ENCODE measurements at places on chromosomes 7 and 10. TPM values are rescaled to one million over a fixed set of nuclear protein-coding genes. Genes with fewer than 3 reads are reported as not detected.

GBF1 gene
- 34.9 TPM for total RNA-seq

AOAH gene
- 9.4 TPM for total RNA-seq

GRCh38 chr10:123502983-123503382 is 163.2 kb upstream of the GPR26 start:
- no peak for DNase-seq

CRHR2 gene
- total RNA-seq, result 0.19 TPM

- DNase-seq, result no peak
These were observed 1285.2 kb downstream of the GATA3 start for GRCh38 chr10:9339716-9340115.

OPN1SW gene
- not detected for total RNA-seq

GRCh38 chr7:8263048-8263447 is 1.1 kb upstream of the ICA1 start:
- DNase-seq, result no peak

NPSR1 gene
- total RNA-seq, result not detected

- no peak for DNase-seq
These were observed 131.4 kb downstream of the PRPF18 start for GRCh38 chr10:13717936-13718772.

GRCh38 chr7:101861218-101861775 is 43.9 kb downstream of the CUX1 start:
- no peak for DNase-seq

GRCh38 chr7:29989257-29989995 is at the start of gene SCRN1:
SCRN1 (minus strand) TSS chr7:29989801; CDS start chr7:29969067, 20,734 bp downstream.
- no peak for DNase-seq

SPAG6 gene
- total RNA-seq, result 0.51 TPM

PDCD11 gene
- 32.2 TPM for total RNA-seq

SDK1 gene
- 7.5 TPM for total RNA-seq

GRCh38 chr10:267705-268104 is 132.4 kb downstream of the ZMYND11 start:
- DNase-seq, result no peak

UBE2H gene
- 117 TPM for total RNA-seq

DNA sequence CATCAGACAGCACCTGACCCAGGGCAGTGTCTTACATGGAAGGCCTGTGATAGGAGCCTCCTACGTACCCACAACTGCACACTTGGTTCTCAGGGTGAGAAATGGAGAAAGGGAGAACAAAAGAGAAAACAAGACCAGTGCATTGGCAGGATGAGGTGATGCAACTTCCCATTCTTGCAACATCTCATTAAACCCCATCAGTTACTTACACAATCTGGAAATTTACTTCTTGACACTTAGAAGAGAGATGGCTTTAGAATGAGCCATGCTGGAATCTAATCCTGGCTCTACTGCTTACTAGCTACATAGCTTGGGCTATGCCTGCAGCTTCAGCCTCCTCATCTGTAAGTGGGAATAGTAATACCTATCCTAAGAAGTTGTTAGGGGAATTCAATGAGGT is 391.7 kb downstream of the KCNMA1 start:
- no peak for DNase-seq

DNA sequence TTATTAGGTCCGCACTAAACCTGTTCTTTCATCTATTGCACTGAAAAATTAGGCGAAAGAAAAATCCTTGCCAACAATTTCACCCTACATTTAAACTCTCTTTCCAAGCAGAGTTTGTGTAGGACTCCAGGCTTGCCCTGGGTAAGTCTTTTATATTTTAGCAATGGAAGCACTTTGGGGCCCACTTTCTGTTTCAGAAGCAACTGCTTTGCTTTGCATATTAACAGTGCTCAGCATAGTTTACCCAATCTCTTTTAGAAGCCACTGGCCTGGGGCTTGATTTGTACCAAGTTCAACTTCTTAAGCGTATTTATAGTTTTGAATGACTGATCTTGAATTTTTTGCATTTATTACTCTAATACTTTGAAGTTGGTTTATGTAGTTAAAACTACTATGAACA is 78.8 kb upstream of the MDFIC start:
- DNase-seq, result no peak

GRCh38 chr7:15332956-15333355 is 228.9 kb downstream of the AGMO start:
- DNase-seq, result no peak

DNA sequence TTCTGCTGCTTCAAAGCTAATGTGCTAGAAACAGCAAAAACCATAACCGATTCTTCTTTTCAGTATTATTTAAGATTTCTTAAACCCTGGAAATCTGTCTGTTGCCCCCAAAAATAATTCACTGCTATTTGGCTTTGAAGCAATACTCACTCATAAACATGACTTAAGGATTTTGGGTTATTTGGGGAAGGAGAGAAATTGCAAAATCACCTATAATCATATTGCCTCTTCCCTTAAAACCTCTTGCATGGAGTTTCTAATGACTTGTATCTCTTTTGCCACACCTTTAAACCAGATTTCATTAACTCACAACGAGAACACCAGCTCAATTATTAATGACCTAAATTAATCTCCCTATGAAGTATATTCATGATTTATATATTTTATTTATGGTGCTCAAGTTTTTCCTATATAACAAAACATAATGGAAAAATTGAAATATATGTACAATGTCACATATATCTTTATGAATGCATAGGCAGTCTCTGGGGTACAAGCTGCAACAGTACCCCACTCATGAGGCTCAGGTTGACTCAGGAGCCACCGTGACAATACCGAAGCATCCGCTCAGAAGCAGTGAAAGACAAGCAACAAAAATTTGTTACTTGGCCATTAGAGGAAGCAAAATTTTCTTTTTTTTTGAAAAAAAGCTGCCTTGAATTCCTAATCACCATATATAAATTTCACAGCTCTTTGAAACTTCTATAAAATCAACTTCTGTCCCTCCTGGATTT is 3.0 kb downstream of the NAMPT start:
- no peak for DNase-seq

DNA sequence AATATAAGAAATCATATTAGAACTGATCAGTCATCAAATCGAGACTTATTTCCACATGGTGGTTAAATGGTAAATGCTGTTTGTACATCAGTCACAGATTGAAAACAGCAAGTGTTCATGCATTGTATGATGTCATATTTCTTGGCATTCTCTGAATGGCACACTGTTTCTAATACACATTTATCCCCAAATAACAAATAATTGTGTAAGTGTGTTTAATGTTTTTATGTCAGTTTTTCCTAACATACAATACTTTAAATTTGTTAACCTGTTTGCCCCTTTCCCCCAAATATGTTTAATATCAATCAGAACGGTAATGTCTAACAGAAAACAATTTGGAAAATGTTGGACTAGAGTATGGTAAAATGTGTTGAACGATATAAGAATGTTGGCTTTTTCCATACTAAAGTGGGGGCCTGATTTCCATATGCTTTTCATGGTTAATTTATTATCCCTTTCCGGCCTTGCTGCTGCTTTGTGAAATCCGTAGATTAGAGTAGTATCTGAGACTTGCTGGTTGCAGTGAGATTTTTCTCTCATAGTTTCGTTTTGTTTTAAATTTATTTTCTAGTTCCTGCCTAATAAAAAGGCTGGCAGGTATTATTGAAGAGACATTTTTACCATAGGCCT is 23.7 kb downstream of the RAB18 start:
- no peak for DNase-seq

DNA sequence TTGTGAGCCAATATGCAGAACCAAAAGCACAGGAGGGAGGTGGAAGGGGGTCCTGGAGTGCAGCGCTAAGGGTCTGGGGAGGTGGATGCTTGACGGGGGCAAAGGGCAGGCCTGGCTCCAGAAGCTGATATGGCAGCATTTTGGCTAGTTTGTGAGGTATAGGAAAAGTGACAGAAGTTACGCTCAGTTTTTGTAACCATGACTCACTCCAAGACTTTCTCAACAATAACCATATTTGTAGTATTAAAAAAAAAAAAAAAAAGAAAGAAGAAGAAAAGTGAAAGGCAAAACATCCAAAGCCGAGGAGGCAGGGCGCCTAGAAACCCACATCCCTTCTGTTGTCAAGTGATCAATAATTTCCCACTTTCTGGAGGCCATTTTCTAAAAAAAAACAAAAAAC is 92.3 kb downstream of the RNF216 start:
- peak; percentile 78 for DNase-seq

ASZ1 gene
- total RNA-seq, result not detected

- DNase-seq, result no peak
These were observed 108.8 kb downstream of the NPY start for GRCh38 chr7:24392774-24393173.

DNA sequence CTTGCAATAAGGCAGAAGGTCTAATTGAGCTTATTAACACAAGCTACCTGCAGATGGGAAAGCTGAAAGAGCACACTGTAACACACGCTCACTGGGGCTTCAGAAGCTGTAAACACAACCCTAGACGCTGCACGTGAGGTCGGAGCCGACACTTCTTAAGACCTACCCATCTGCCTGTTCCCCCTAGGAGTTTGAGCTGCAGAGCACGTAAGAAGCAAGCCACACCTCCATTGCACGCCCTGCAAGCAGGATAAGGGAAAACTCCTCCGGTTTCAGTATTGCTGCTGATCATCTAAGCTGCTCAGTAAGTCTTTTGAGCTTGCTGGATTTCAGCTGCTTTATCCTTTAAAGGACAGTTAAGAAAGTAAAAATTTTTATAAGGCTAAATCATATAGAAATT is 244.0 kb upstream of the ZWINT start:
- no peak for DNase-seq

TDRD1 gene
- 0.16 TPM for total RNA-seq

DNA sequence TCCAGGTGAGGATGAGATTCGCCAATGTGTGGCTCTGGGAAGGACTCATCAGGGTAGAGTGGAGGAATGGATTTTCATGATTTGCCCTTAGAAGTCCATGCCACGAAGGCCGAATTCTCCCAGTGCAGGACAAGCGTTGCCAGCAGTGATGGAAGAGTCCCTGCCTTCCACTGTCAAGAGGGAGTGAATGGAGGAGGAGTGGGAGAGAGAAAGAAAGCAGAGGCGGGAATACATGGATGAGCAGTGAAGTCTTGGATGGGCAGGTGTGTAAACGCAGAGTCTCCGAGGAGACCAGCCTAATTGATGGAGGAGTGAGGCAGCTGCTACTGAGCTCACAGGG is 419.2 kb downstream of the GLRX3 start:
- no peak for DNase-seq
